ENCODE measurements at places on chromosomes 16 and 17.

GRCh38 chr16:17437981-17438380, 32.8 kb downstream of the XYLT1 start:
- DNase-seq, result no peak

DNA sequence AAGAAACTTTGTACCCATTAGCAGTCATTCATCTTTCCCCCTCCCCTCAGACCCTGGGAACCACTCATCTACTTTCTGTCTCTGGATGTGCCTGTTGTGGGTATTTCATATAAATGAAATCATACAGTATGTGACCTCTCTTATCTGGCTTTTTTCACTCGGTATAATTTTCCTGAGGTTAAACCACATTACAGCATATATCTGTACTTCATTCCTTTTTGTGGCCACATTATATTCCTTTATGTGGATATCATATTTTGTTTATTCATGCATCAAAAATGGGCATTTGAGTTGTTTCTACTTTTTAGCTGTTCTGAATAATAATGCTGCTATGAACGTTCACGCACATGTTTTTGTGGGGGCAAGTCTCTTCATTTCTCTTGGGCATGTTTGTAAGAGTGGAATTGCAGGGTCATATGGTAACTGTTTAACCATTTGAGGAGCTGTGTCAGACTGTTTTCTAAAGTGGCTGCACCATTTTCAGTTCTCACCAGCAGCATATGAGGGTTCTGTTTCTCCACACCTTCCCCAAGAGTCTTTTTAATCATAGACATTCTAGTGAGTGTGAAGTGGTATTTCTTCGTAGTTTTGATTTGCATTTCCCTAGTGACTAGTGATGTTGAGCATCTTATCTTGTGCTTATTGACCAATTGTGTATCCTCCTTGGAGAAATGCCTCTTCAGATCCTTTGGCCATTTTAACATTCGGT, 3.8 kb downstream of the SNX29 start:
- no peak for DNase-seq

- DNase-seq, result peak; percentile 32
Observed at GRCh38 chr17:27602721-27603420, 28.1 kb upstream of the LGALS9 start.

DNA sequence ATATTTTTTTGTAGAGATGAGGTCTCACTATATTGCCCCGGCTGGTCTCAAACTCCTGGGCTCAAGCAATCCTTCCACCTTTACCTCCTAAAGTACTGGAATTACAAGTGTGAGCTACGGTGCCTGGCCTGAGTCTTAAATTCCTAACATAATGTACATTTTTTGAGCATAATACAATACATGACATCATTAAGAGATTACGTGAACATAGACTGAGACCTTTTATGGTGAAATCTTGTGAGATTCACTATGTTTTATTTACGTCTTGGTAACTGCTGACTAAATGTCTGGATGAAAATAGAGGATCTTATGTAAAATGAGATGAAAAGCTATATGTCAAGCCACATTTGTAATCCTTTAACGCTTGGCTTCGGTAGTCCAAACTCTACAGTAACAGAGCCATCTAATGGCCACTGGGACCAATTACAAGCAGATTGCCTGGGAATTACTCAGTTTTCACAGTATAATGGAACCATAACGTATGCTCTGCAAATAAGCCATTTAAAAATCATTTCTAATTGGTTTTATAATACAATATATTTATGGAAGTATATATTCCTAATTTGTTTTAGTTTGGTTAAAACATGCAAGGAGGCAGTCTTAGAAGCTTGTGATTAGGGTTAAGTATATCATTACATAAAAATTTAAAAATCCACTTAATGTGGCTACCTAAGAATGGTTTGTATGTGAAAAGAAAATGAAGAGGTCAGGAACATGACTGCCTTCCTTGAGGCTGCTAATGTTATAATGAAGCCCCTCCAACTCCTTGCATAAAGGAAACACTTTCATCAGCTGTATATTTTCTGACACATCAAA, 8.1 kb upstream of the EFCAB13 start:
- DNase-seq, result peak; percentile 45

DNA sequence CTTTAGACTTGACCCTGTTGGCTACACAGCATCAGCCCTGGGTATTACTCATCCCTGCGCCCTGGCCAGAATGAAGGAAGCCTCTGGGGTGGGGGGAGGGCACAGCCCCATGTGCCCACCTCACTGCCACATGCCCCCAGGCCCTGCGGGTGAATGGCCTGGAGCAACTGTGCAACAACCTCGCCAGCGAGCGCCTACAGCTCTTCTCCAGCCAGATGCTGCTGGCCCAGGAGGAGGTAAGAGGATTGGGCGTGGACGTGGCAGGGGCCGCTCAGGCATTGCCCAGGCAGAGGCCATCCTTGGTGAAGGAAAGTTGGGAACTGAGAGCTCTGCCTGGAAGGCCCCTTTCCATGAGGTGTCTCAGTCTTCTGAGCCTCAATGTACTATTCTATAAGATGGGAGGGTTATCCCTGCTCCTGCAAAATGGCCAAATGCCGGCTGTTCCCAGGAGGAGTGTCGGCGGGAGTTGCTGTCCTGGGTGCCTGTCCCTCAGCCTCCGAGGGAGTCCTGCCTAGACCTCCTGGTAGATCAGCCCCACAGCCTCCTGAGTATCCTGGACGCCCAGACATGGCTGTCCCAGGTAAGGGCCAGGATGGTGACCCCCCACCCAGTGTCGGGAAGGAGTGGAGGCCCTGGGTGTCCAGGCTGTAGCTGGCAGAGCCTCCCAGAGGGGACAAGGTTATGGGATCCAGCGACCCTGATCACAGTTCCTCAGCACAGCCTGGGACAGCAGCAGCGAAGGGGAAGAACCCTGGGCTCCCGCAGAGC, 8.9 kb downstream of the MYO15B start:
- no peak for DNase-seq

- DNase-seq, result no peak
Observed at GRCh38 chr17:19579192-19579761, 45.6 kb downstream of the SLC47A1 start.

Measured in DMS153 (cell line).